ENCODE measurements at places on chromosomes 16 and 17.

DNA sequence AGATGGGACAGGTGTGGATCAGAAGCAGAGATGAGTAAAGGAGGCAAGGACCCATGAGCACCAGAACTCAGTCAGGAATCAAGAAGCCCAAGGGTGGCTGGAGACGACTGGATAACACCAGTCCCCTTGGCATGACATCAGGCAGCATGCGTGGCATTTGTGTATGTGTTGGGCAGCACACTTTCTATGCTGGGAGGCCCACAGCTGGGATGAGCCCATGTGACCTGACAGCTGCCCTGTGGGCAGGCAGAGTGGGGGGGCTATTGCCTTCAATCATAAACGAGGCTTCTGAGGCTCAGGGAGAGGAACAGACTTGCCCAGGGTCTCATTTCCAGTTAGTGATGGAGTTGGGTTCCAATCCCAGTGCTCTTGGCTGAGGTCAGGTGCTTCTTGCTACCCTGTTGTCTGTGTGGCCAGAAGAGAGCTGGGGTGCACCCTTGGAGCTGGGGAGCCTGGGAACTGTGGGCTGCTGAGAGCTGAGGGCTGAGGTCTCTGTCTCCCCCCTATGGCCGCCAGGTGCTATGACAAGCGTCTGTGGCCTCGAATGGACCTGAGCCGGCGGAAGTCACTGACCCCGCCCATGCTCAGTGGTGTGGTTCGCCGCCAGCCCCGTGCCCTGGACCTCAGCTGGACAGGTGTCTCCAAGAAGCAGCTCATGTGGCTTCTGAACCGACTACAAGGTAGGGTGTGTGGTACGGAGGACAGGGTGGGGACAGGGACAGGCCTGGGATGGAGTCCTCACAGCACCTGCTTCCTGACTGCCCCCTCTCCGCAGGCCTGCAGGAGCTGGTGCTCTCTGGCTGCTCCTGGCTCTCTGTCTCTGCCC lies 7.1 kb upstream of the ORAI3 start:
- DNase-seq, result peak; percentile 83

DNA sequence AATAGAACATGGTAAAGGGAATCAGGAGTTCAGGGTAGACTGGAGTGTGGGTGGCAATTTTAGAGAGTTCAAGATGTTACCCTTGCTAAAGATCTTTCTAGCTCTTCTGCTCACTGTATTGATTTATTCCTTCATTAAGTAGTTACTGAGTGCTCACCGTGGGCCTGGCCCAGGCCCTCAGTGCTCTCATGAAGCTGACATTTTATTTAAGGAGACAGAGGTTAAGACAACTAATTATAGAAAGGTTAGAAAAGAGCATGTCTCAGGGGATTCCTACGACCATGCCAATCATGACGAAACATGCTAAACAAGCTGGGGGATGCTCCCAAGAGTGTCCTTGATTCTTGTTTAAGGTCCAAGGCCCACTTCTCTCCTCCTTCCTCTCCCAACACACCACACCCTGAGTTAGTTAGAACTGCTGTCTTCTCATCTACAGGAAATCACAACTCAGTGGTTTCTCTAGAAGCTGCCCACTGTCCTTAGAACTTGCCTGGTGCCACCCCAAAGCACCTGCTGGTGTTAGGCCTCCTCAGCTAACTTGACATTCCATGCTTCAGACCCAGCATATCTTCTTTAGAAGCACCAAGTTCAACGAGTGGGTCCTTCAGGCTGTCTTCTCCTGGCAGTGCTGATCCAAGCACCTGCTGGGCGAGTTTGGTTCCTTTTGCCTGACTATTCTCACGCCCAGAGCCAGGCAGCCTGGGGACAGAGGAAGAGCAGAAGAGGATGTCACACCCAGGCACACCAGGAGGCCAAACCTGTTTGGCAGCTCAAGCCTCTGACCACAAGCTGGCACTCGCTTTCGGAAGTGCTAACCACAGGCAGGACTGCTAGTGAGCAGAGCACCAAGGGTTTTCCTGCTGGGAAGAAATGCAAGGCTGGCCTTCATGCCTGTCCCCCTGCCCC lies 79.0 kb downstream of the GAS7 start:
- DNase-seq, result no peak

GRCh38 chr16:58026705-58027160 lies 1.2 kb downstream of the MMP15 start:
- peak; percentile 51 for DNase-seq

GRCh38 chr16:75653922-75654321 lies 6.3 kb downstream of the TERF2IP start:
- no peak for DNase-seq

- no peak for DNase-seq
Observed at GRCh38 chr17:42950044-42950783, 14.0 kb downstream of the AARSD1 start.

- peak; percentile 33 for DNase-seq
Observed at GRCh38 chr17:55420776-55421178, 858 bp downstream of the MMD start.

GRCh38 chr17:8121681-8122421 lies 2.1 kb downstream of the HES7 start:
- peak; percentile 80 for DNase-seq

DNA sequence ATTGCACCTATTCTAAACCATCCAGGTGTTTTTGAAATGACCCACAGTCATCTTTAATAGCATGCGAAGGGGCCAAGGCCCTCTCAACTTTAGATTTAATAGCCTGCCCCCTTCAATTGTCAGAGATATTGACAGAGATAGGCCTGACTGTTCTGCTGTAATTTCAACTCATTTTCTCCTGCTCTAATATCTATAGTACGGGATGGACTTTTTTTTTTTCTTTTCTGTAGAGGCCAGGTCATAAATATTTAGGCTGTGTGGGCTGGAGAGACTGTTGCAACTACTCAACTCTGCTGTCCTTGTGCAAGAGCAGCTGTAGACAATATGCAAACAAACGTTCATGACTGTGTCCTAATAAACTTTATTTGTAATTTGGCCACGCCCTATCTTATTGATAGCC lies 24.7 kb upstream of the KRT20 start:
- no peak for DNase-seq

- no peak for DNase-seq
Observed at GRCh38 chr17:10041916-10042588, 137.0 kb upstream of the RCVRN start.

GRCh38 chr16:17076092-17076754 lies 394.5 kb downstream of the XYLT1 start:
- DNase-seq, result no peak

DNA sequence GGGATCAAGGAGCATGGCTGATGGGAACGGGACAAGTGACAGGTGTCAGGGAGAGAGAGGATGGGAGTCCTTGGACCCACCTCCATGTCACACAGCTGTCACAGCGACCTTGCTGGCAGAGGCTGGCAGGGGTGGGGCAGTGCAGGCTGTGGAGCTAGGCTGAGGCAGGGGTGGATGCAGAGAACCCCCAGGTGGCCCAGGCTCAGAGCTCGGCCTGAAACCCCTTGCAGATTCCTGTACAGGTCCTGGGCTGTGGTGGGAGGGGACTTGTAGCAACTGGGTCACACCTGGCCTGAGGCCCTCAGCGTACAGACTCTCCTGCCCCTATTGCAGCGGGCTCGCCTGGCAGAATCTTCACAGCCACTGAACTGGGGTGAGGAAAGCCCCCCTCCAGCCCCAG lies 174.1 kb downstream of the NTN1 start:
- peak; percentile 41 for DNase-seq

DNA sequence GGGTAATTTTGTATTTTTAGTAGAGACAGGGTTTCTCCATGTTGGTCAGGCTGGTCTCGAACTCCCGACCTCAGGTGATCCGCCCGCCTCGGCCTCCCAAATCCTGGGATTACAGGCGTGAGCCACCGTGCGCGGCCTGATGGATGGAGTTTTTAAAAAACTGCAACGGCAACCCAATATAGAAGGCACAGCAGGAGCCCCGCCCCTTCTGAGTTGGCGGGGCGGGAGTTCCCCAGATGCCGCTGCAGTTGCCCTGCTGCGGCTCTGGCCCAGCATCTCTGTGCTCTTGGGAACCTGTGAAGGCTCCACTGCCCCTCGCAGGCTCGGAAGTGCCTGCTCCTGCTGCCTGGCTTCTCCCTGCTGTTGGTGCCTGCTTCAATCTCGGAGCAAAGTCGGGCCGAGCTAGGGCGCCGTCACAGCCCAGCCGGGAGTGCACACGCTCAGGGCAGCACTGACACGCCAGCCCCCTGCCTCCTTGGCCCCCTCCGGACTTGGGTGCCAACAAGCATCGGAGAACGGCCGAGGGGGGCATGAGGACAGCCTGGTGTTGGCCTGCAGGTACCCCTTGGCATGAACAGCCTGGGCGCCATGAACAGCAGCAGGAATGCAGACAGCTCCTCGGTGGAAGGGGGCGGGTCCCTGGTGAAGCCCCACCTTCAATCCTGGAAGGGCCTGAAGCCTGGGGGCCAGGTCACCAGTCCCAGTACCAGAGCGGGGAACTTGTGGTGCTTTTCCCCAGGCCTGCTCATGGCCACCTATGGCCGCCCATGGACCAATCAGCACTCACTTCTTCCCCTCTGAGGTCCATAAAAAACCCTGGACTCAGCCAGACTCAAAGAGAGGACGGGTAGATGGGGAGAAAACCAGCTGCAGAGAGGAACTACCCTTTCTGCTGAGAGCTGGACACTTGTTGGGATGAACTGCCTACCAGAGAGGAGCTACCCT lies 2.3 kb upstream of the NT5M start:
- DNase-seq, result no peak

DNA sequence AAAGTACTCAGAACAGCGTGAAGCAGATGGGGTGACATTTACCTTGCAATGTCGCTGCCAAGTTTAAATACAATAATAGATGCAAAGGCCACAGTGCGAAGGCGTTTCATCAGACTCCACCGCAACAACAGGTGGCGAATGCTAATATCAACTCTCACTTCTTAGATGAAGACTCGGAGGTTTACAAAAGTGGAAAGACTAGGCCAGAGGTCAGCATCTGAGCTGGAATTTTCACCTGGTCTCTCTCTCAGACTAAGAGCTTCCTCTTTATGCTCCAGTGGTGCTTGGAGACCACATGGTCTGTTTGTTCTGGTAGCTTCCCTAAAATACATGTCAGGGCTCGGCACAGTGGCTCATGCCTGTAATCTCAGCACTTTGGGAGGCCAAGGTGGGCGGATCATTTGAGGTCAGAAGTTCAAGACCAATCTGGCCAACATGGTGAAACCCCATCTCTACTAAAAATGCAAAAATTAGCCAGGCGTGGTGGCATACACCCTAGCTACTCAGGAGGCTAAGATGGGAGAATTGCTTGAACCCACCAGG lies 169.1 kb downstream of the XYLT1 start:
- no peak for DNase-seq

DNA sequence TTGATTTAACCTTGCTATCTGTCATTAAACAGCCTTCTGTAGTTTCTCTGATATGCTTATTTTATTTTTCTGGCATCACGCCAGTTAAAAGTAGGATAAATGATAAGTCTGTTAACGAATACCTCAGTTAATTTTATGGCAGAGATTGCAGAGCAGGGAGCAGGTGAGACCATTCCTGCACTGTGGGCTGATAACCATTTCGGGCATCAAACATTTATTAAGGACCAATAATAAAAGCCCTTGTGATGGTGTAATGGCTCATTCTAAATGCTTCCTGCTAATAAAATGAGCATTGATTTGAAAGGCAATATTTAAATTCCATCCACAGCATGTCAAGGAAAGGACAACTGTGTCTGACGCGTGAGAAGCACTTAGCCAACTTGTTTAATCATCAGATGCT lies 94.1 kb downstream of the ASIC2 start:
- DNase-seq, result no peak

DNA sequence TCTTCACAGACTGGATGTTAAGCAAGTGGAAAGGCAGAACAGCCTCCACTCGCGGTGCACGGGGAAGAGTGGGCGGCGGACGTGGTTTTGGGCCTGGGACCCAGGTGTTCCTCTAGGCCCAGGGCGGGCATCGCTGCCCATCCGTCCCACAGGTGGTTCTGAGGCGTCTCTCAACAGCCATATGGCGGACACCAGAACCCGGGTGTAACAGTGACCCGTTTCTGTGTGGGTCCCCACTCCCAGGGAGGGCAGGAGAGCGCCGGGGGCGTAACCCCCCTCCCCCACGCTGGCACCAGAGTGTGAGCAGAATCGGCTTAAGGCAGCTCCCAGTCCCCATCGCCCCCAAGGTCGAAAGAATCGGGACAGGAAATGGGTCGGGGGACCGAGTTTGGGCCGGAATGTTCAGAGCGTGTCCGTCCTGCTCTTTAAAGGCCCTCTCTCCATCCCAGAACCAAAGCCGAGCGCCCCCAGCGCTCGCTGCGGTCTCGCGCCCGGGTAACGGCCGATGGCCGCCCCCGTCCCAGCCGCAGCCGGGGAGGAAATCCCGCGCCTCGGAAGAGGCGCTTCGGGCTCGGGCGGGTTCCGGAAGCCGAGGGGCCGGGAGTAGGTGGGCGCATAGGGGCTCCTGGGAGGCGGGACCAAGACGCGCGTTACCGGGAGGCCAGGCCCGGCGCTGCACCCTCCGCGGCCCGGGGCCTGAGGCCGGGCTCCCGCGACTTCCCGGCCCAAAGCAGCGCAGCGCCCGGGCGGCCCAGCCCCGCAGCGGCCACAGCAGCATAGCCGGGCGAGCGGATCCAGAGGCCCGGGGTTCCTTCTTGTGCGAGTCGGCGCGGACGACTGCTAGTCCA lies at the start of gene TK2:
TSS of gene TK2 (minus strand) at position 839 of the 848 bp plus-strand sequence. CDS start at position 778, 61 bp downstream.
- DNase-seq, result peak; percentile 72

- no peak for DNase-seq
Observed at GRCh38 chr16:80144191-80144590, 396.6 kb upstream of the DYNLRB2 start.

- no peak for DNase-seq
Observed at GRCh38 chr17:44202756-44203155, 3.1 kb upstream of the ATXN7L3 start.

- no peak for DNase-seq
Observed at GRCh38 chr16:10589109-10589508, 8.7 kb upstream of the EMP2 start.

DNA sequence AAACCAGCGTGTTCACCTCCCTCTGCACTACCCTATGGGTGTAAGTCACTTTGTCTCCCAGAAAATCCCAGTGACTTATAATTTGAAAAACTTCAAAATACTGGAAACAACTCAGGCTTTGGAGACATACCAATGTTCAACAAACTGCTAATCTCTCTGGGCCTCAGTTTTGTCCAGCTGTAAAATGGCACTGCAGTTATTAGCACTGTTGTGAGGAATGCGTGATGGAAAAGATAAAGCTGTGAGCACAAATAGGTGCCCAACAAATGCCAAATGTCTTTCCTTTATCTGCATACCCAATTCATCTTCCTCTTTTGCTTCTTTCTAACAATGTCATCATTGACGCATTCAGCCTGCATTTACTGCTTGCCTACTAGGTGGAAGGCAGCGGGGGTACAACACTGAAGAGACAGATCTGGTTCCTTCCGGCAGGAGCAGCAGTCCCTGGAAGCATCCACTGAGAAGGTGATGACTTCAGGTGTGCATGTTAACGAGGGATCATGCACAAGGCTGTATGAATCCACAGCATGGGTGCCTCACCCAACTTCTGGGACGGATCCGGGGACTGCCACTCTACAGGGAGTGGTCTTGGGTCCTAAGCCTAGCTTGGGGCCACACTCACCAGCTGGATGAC lies 63.4 kb downstream of the CYTH1 start:
- no peak for DNase-seq

GRCh38 chr17:47995241-47995935 lies 24.5 kb downstream of the CDK5RAP3 start:
- peak; percentile 96 for DNase-seq

GRCh38 chr17:33498069-33498468 lies 205.0 kb upstream of the ASIC2 start:
- no peak for DNase-seq

Measured in WERI-Rb-1 (cell line).